ENCODE measurements at places on chromosomes 12 and 14.

DNA sequence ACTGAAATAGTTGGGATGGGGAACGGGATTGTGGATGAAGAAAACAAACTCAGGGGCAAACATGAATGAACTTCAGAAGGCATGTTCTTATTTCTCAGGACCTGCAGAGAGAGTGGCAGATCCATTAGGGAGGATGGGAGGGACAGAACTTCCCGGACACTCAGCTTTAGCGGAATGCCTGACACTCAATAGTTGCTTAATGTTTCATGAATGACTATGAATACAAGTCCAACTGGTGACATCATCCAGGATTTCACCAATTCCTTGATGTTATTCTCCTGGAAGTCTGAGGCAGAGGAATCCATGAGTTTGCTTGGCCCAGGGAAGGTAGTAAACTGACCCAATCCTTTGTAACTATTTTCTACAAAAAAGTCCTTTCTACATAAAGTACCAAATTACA lies 37.8 kb upstream of the LRRC10 start:
- DNase-seq = no peak

GRCh38 chr12:94534278-94534677 lies 74.6 kb upstream of the CEP83 start:
- no peak for DNase-seq

DNA sequence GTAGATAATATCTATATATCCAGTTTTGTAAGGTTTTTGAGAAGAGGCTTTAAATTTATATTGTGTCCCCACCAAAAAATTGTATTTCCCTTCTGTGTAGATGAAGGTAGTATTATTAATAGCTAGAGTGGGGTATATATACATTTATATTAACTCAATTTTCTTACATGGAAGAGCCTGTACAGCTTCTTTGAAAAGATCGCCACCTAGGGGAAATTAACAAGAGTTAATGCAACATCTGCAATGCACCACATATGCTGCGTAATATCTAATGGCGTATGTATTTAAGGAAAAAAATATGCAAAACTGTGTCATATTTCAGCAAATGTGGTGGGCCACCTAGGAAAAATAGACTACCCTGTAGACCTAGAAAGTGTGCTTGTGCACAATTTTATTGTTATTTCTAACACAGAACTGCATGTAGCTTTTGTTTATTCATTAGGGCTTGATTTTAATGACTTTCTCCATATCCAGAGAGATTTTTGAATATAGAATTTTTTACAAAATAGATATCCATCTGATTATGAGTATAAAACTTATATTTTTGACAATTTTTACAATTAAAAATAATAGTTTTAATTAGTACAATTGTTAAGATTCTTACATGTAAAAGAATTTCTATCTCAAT lies 14.0 kb downstream of the CCER1 start:
- no peak for DNase-seq

DNA sequence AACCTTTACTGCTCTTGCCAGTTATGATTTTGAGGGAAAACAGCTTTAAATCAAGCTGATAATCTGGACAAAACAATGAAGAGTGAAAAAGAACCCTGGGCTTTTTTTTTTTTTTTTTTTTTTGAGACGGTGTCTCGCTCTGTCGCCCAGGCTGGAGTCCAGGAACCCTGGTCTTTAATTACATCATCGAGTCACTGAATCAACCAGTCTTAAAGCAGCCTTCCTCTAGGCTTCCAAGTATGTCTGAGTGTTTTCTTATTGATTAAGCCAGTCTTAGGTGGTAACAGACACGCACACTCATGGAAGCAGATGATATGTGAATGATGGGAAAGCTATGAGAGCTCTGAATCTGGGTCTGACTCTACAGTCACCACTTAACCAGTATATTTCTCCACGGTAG lies 5.9 kb upstream of the VCPKMT start:
- DNase-seq = no peak

- no peak for DNase-seq
Observed at GRCh38 chr14:51681411-51681810, 29.7 kb downstream of the FRMD6 start.

All from activated naive CD8-positive, alpha-beta T cell treated with anti-CD3 and anti-CD28 coated beads, Interleukin-2, amount 50 U/mL, for 16 hours (primary cell).